Osteoblast (primary cell): ENCODE measurements at places on chromosomes 4 and X. TPM values are rescaled to one million over a fixed set of nuclear protein-coding genes. Genes with fewer than 3 reads are reported as not detected.

DNA sequence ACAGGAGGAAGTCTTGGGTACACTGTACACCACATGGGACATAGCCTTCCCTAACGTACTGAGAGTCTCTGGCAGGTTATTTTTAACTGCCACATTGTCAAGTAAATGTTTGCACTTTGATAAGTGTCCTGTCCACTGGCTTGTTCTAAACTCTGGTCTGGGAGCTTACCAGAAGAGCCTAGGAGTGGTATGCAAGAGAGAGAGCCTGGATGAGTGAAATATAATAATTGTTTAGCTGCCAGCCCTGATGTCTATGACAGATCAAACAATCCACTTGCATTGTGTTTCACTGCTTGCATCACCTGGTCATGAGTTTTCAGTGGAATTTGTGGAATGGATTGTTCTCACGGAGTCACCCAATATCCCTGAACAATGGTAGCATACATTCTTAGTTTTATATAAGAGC is 91.6 kb downstream of the SHROOM3 start:
- DNase-seq = no peak

DNA sequence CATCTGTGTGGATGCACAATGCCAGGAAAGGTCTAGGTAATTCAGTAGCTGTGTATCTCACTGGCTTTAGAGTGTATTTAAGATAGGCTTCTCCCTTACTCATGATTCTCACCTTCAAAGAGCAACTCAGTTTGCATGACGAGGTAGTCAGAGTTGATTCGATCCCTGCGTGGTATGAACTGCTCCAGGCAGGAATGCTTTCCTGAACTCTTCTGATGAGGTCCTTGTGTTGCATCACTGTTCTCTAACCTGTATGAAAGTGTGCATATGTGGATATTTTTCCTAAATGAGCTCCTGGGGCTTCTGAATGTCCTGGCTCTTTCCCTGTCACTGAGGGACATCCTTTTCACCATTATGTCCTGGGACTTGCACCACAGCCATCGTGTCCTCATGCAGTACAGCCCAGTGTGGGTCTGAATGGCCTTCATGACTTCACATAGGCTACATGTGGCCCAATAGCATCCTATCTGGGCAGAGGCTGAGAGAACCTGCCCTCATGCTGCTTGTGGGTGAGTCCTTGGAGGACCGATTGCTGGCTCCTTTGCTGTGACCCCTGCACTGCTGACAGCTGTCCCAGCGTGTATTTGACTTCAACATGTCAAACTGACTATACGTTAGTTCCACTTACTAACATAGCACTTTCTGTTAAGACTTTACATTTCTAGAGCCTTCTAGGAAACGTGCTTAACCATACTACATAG is 65.3 kb upstream of the WDR1 start:
- DNase-seq = no peak

GRCh38 chrX:15468036-15468435 is 25.1 kb downstream of the PIR start:
- peak; percentile 69 for DNase-seq

Gene NKX3-2
- 0.72 and 1.2 TPM in 2 replicates for total RNA-seq

DNA sequence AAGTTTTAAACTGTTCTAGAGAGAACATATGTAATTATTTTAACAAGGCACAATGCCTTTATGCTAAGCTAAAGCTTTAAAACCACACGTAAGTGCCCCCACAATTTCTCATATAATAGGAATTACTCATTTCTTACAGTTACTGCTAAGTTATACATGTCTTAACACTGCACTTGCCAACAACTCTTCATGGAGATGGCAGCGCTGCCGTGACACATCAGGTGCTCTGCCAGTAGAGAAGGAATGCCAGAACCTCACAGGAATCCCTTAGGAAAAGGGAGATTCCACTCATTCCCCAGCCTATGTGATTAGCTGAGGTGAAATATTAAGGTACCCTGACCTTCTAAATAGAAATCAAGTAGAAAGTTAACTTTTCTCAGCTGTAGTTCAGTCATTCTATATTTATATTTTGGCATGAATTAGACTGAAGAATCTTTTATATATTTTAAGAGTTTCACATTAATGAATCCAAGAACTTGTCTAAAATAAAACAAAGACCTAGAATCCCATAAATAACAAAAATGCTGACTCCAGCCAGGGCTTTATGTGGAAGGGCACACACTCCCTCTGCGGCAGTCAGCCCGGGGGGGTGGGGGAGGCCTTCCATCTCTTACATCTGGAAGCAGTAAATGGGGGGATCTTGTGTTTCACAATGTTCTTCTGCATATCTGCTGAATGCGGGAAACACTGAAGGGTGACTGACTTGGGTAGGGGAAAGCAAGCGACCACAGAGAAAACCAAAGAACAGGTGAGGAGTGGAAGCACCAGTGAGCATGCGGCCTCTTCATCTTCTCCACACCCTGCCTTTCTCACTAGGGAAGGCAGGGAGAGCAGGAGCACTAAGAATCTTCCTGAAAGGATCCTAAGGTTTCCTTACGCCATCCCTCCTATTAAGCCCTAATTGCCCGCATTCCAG is 23.7 kb downstream of the ACSL1 start:
- DNase-seq = peak; percentile 91

- DNase-seq = no peak
These were observed 13.3 kb downstream of the OPHN1 start for GRCh38 chrX:68419975-68420374.

- DNase-seq = no peak
These were observed 478.9 kb downstream of the KCNIP4 start for GRCh38 chr4:21469438-21470300.
